Adrenal gland (tissue), 19 donors: ENCODE measurements at places on chromosomes 12 and 14.

DNA sequence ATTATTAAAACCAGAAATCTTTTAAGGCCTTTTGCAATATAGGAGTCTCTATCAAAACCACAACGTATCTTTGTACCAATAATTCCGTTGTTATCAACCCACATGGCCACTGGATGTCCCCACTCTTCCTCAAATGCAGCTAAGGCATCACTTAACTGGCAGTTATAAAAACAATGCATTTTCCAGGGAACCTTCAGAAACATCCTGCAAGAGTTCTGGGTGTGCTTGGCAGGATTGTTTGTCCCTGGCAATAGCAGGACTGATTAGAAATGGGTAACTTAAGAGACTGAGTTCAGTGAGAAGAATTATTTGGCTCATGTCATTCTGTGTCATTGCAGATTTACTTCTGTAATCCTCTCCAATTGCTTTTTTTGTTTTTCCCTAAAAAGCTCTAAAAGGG lies 112.0 kb downstream of the SLC15A5 start:
- peak; percentile 59 for DNase-seq

GRCh38 chr12:32939801-32940200 lies 43.2 kb upstream of the PKP2 start:
- no peak for DNase-seq

- DNase-seq: no peak
These were observed 1.8 kb downstream of the KERA start for GRCh38 chr12:91055976-91056375.

DNA sequence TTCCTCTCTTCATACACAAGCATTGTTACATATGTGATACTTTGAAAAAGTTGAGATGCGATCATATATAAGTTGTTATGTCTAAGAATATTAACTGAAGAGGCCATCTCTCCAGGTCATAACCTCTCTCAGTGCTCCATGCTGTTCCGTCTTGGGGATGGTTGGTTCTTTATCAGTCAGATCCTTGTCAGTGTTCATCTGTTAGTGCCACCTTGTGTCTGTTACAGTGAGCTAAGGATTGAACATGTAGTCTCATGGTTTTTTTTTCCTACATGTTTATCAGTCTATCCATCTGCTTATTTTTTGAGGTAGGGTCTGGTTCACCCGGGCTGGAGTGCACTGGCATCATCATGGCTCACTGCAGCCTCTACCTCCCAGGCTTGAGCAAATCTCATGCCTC lies 30.5 kb downstream of the EP400 start:
- no peak for DNase-seq

DNA sequence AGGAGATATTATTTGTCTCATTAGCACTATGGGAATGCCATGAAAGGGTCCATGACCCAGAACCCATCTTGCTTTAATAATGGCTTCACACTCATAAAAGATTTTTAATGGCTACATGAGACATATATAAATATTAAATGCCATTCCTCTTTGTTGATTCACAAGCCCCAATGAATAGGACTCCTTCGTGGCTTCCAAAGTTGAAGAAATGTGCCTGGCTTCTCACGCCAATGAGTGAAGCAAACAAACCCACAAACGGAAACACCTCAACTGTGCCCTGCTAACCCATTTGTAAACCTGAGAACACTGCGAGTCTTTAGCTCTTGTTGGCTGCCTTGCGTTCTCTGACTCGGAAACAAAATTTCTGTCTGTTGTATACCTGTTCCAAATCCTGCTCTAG lies 381.7 kb upstream of the DDHD1 start:
- DNase-seq: no peak

DNA sequence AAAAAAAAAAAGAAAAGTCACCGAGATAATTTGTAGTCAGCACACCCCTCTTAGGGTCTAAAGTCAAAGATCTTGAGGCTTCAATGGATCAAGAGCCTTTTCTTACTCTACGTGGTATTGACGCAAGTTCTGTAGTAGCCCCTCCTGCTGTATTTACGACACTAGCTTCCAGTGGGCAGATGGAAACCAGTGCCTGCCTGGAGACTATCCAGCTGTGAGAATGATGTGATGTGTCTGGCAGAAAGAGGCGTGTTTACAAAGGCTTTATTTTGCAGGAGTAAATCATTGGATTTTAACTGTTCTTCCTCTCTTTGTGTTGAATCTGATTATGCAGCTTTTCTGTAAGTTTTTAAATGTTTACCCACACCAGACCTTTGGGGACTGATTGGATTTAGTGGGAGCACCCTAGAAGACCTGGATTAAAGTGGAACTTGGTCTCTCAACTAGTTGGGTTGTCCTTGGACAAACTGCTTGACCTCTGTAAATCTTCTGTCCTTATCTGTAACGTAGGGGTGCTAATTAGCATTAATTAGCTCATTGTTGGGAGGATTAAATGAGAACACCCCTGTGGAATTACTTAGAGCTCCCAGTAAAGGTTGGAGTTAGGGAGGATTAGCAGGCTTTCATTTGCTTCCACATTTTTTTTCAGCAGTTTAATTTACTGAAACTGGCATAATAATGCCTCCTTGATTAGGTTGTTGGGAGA lies 72.4 kb downstream of the RASSF3 start:
- DNase-seq: peak; percentile 91

GRCh38 chr14:59336098-59336497 lies 129.1 kb downstream of the GPR135 start:
- no peak for DNase-seq

GRCh38 chr12:14057895-14058294 lies 76.5 kb upstream of the GRIN2B start:
- no peak for DNase-seq

- DNase-seq: no peak
These were observed 128.2 kb downstream of the PTPN11 start for GRCh38 chr12:112546996-112547395.

DNA sequence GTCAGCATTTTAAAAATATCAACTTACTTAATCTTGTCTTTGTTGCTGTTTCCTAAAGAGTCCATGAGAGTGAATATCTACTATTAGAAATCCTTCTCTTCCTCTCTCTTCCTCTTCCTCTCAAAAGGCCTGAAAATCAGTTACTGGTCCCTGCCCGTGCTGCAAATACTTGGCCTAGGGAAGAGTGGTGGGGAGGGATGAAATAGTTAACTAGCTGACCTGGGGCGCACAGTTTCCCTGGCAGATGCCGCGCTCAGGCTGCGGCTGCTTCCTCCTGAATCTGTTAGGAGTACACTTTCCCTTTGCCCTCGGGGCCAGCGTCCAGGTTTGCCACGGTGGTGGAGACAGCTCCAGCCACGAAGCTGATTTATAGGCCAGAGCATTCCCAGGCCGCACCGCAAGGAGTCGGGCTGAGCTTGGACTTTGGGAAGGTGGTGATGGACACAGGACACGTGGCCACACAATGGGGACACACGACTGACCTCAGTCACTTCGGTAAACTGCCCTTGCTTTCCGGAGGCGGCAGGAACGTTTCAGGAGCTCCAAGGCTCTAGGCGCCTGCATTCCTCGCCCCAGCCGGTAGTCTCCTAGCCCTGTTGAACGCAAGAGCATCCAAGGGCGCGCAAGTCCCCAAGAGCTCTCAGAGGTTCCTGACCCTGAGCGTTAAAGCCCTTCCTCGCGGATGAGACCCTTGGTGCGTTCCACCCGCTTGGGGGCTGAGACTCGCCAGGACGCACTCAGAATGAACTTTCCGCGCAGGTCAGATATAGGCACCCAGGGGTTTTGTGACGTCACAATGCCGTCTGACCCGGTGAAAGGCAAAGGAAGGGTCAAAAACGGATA lies 7.1 kb upstream of the ASCL1 start:
- no peak for DNase-seq

DNA sequence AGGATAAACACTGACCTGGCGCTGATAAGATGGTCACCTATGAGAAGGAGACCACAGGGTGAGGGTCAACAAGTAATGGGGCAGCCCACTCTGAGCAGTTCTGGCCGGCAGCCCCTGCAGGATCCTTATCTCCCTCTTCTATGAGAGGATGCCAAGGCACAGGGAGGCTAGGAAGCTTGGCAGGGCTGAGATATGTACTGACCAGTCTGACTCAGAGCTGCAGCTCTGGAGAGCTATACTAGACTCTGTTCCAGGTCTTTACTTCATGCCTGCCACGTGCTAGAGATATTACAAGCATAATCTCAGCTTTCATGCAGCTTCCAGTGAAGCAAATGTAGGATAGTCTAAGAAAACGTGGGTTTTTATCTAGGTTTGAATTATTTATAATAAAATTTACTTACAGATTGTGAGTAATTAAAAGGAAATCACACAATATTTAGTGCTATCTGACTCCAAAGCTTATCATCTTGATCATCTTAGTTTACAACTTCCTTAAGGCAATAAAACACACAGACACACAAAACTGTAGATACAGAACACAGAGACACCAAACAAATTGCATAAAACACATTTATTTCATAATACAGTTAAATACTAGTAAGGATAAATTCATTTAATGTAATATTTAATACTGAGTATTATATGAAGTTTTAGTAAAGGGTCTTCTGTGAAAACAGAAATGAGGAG lies 32.3 kb downstream of the GIT2 start:
- peak; percentile 33 for DNase-seq

- DNase-seq: no peak
These were observed 128.9 kb upstream of the SOX5 start for GRCh38 chr12:24078318-24078765.

DNA sequence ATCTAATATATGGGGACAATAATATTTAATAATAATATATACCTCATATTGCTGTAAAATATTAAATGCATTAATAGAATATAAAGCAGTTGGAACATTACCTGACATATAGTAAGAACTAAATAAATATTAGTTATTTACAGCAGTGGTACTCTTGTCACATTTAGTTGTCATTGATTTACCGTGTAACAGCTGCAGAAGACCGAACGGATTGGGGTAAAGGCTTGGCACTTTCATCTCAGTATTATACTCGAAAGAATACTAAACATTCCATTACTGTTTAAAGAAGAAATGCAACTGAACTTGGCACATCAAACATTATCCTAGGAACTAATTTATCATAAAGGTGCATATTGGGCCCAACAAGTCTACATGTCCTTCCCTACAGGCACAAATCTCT lies 61.1 kb downstream of the ITPR2 start:
- no peak for DNase-seq

DNA sequence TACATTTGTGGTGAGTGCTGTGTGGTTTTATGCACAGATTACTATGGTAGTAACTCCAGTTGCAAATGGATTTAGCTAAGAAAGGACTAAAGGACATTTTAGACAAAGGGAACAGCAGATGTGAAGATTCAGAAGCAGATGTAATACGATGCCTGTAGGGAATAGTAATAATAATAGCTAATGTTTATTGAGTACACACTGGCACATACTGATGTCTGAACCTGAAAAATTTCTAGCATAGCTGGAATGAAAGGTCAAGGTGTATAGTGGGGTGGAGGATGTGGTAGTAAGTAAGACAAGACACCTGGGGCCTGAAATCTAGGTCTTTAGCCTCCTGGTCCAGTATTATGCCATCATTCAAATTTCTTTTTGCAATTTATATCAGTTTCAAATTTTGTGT lies 54.3 kb upstream of the LRTM2 start:
- DNase-seq: no peak

DNA sequence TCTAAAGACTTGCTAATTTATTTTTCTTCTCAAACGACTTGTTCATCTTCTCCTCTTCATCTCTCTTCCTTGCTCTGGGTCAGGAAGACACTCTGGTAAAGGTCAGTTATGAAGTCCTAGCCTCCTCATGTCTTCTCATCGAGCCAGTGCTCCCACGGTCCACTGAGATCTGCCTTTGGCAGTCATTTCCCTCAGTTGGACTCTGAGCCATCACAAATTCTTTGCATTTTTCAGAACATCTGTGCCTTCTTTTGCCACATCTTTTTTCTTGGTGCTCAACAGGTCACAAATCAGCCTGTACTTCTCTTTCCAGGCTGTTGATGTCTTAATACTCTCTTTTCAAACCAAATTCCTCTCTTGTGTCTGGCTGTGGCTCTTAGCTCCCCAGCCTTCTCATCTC lies 49.7 kb downstream of the IGF1 start:
- no peak for DNase-seq

GRCh38 chr12:25236626-25237025 lies 14.1 kb downstream of the KRAS start:
- DNase-seq: no peak

- peak; percentile 88 for DNase-seq
These were observed at the start of gene GDF11 for GRCh38 chr12:55742719-55743405. GDF11 (plus strand) TSS chr12:55743122; CDS start chr12:55743317, 195 bp downstream.

DNA sequence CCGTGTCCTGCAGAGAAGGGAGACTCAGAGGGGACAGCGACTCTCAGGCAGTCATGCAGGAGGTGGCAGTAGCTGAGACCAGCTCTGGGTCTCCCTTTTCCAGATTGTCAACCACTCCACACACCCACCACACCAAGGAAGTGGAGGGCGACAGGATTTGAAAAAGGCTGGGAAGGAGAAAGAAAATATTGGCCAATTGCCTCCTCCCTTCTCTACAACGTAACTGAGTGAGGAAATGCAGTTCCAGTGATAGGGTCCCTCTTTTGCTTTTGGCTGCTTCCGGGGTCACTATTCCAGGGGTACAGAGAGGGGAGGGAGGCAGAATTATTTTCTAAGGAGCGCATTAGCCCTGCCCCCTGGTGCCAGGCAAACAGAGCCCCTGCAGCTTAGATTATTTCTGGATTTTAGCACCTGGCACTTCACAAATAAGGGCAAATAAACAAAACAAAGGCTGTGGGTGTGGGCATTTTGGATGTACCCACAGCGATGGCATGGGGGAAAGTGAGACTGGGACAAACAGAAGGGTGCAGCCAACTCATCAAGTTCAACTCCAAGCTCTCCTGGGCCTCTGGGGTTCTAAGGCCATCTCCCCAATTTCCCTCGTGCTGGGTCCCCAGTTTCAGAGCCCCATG lies 20.4 kb downstream of the ASB2 start:
- DNase-seq: no peak

DNA sequence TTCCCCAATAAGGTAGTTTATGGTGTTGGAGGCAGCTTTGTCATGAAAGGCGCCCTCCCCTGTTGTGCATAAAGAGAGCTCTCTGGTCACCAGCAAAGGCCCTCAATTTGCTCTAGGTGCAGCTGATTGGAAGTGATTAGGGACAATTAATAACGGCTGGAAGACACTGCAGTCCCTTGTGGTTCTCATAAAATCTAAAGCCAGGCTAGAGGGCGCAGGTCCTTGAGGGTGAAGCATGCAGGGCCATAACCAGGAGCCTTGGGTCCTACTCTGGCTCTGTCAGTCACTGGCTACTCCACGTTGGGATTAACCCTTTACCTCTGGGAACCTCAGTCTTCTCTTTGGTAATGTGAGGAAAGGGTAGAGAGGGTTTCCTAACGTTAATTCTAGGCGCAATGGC lies 1.9 kb downstream of the DAAM1 start:
- peak; percentile 36 for DNase-seq

GRCh38 chr14:76101391-76102379 lies 50.0 kb upstream of the GPATCH2L start:
- DNase-seq: no peak

- DNase-seq: no peak
These were observed 207.9 kb downstream of the BTG1 start for GRCh38 chr12:91937706-91938105.
